ENCODE measurements at places on chromosomes 2 and 18. TPM values are rescaled to one million over a fixed set of nuclear protein-coding genes. Genes with fewer than 3 reads are reported as not detected.

DNA sequence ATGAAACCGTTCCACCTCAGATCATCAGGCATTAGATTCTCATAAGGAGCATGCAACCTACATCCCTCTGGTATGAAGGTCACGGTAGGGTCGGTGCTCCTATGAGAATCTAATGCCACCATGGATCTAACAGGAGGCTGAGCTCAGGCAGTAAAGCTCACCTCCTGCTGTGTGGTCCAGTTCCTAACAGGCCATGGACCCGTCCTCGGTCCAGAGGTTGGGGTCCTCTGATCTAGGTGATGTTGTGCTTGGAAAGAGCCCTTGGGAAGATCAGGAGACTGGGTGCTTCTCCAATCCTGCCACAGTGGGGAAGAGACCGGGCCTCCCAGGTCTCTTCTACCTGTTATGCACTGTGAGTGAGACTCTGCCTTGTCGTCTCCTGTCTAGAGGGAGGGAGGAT is 104.6 kb downstream of the ACKR3 start:
- no peak overlapping the region for H3K27ac ChIP-seq
- H3K4me3 ChIP-seq = no peak overlapping the region
- DNase-seq = no peak
- H3K4me1 ChIP-seq = peaks cover 14% of the 10 kb centered on the region

DNA sequence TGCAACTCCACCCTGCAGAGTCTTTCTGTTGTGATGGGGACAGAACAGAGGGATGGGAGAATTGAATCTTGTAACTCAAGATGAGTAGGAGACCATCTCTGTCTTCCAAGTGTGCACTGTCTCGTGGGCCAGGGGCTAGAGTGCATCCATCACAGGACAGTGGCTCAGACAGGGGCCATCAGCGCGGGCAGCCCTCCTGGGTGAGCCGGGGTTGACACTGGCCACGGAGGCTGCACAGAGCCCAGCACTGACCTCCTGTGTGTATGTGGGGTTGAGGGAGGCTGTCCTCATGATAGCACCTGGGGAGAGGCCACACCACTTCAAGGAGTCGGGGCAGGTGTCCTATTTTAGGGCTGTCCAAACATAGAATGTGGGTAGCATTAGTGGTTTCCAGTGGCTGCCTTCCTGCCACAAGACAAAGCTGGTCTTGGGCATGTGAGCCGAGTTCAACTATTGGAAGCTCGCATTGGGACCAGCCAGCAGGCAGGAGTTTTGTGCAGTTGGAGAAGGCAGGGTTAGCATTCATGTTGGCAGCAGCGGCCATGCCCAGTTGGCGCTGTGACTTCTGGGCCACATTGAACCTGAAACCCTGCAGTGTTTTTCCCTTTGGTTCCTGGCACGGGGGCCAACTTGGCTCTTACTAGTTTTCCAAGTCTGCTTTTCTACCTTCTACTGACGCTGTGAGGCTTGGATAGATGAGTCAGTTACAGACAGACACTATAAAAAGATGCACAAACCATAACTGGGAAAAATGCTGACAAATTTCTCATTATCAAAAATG is 45.3 kb downstream of the ACOXL start:
- peak overlapping the region; percentile 69 for H3K27ac ChIP-seq
- no peak overlapping the region for H3K4me3 ChIP-seq
- H3K36me3 ChIP-seq = no peaks in the 10 kb centered on the region
- DNase-seq = peak; percentile 69
- no peaks in the 10 kb centered on the region for H3K27me3 ChIP-seq

GAL3ST2 gene
- total RNA-seq = not detected

TEKT4 gene
- 0.17 TPM for total RNA-seq

DNA sequence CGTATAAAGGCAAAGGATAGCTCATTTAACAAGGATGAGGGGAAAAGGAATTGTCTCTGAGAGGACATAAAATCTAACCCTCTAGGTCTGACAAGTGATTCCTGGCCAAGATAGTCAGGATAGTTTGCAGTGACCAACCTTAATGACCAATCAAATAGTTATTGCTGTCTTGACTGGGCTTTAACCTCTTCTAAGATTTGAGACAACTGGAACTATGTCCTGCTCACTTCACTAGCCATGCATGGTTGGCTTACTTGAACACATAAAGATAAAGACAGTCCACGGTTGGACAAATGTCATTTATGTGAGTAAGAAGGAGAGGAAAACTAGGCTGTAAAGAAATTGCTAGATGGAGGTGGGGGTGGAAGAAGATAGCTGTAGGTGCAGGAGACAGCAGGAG is 53.8 kb downstream of the SCN1A start:
- no peaks in the 10 kb centered on the region for H3K27me3 ChIP-seq
- H3K4me1 ChIP-seq = no peaks in the 10 kb centered on the region

TCF23 gene
- total RNA-seq = not detected

MDH1B gene
- total RNA-seq = 0.27 TPM

DNA sequence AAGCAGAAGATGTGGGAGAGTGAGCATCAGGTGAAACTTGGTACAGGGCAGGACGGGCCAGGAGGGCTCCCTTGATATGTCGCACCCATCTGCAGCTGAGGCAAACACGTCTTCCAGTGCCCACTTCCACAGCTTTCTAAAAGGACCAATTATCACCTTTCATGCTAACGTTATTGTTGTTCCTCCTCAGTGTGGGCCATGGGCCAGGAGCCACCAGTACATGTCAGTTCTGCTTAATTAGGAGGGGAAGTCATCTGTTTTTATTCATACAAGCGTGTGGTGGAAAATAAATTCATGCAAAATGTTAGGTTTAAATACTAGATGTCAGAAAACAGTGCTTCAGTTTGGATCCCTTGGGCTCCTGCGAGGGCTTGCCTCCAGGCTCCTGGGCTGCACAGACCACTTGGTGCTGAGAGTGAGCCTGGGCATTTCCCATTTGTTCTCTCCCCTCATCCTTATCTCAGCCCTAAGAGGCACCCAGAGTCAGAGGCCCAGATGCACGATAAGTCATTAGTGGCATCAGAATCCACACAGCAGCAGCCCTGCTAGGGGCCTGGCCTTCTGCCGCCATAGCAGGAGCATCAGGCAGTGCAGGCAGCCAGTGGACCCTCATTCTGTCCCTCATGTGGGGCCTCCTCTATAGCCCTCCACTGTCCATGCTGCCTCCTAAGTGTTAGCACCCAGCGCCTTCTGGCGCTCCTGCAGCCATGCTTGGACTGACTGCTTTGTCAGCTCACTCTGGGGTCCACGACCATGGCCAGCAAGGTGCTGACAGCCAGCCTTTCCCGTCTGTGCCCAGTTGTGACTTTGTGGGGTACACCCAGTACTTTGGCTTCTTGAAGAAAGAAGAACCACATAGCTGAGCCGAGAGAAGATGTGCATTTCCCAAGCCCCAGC is 539.8 kb upstream of the RAB6C start:
- no peaks in the 10 kb centered on the region for H3K4me1 ChIP-seq
- H3K36me3 ChIP-seq = no peaks in the 10 kb centered on the region
- no peak for DNase-seq

DNA sequence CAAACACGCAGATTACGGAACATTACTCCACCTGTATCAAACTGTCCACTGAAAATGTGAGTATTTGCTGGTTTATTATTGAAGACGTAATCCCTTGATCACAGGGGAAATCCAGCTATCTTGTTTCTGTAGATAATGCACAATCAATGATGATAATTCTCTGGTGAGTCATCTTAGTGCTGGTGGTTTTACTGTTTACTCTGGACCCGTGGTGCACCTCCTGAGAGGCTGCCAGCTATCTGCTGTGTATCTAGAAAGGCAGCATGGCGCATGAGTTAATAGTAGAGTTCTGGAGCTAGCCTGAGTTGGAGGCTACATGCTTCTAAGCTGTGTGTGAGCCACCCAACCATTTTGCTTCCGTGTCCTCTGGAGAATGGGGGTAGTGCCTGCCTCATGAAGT is 6.5 kb downstream of the NCAPH start:
- H3K4me3 ChIP-seq = no peak overlapping the region
- H3K36me3 ChIP-seq = no peaks in the 10 kb centered on the region
- no peaks in the 10 kb centered on the region for H3K4me1 ChIP-seq
- no peaks in the 10 kb centered on the region for H3K27me3 ChIP-seq
- no peak overlapping the region for H3K27ac ChIP-seq

DNA sequence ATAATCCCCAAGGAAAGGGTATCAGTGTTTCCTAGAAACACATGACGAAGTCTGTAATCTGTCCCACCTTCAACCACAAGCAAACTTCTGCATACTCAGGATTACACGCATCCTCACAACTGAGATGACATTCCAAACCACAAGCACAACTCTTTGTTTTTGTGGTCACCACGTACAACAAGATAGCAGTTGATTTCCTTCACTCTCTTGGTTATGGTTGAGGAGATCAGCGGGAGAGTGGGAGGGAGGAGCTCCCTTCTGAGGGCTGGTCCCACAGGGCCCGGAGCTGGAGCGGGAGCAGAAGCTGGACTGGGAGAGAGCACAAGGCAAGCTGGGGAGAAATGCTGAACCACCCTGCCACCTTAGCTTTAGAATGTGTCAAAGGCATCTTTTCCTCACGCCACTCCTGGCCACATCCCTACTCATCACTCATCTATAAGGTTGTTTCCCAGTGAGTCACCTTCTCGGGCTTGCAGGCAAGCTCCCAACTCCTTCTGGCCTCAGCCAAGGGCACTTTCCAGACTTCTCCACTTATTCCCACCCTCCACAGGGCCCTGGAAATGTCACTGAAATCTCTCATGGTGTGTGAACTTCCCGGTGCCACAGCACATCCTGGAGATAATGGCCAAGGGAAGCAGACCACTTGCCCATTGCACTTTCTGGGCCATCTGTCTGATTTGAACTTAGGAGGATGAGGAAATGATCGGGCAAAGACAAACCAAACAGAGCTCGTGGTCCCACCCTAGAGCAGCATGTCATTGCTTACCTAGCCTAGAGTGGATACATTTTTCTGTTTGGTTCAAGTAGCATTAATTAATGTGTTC is 98.9 kb upstream of the LGALSL start:
- H3K36me3 ChIP-seq = no peaks in the 10 kb centered on the region
- no peak for DNase-seq
- H3K4me3 ChIP-seq = no peak overlapping the region
- H3K27ac ChIP-seq = no peak overlapping the region

DNA sequence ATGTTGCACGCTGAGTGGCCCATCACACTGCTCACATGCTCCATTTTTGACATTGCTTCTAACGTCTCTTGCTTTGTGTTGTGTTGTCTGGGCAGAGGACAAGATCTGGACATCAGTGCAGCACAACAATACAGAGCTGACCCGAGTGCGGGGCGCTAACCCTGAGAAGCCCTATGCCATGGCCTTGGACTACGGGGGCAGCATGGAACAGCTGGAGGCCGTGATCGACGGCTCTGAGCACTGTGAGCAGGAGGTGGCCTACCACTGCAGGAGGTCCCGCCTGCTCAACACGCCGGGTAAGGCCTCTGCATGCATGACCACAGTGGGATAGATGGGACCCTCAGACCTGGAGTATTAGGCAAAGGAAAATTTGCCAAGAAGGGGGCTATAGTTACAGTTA is 622.6 kb downstream of the CNTNAP5 start:
- no peaks in the 10 kb centered on the region for H3K4me1 ChIP-seq
- H3K27ac ChIP-seq = no peak overlapping the region
- no peak for DNase-seq
- no peak overlapping the region for H3K4me3 ChIP-seq
- no peaks in the 10 kb centered on the region for H3K27me3 ChIP-seq
- no peaks in the 10 kb centered on the region for H3K36me3 ChIP-seq

CD302 gene
- 5.0 TPM for total RNA-seq

- H3K27ac ChIP-seq = no peak overlapping the region
- no peaks in the 10 kb centered on the region for H3K27me3 ChIP-seq
- H3K4me3 ChIP-seq = no peak overlapping the region
- DNase-seq = no peak
- no peaks in the 10 kb centered on the region for H3K36me3 ChIP-seq
- H3K4me1 ChIP-seq = peaks cover 14% of the 10 kb centered on the region
Observed at GRCh38 chr2:217269701-217270484, 410.0 kb upstream of the TNP1 start.

DNA sequence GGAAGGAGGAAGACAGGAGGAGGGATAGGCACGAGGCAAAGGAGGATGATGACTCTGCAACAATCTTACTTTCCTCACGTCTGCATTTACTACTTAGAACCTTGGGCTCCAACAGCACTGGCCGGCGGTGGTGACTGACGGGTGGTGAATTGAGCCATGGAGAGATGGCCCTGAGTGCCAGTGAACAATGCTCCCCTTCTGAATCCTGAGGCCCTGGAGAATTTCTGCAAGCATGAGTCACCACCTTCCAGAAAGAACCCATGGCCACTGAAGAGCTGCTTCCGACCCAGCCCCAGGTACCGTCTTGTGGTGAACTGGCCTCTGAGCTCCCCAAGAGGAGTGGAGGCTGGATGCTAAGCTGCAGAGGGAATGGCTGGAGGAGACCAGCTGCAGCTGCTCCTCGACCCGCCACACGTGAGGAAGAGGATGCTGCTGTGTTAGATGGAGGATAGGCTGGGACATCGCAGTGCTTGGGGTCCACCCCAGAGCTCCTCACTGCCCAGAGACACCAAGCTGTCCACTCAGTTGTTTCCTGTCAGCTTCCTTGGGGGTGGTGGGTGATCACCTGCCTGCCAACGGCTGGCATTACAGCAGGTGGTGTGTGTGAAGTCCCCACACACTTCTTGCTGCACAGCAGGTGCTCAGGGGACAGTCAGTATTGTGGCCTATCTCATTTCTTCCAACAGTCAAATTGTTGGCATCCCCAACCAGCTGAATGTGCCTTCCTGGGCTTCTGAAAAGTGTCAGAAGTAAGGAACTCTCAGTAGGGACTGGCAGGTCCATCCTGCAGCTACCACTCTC is 186.5 kb upstream of the ID2 start:
- no peak for DNase-seq
- no peaks in the 10 kb centered on the region for H3K36me3 ChIP-seq
- no peaks in the 10 kb centered on the region for H3K4me1 ChIP-seq
- H3K27ac ChIP-seq = no peak overlapping the region
- H3K4me3 ChIP-seq = no peak overlapping the region
- no peaks in the 10 kb centered on the region for H3K27me3 ChIP-seq

DNA sequence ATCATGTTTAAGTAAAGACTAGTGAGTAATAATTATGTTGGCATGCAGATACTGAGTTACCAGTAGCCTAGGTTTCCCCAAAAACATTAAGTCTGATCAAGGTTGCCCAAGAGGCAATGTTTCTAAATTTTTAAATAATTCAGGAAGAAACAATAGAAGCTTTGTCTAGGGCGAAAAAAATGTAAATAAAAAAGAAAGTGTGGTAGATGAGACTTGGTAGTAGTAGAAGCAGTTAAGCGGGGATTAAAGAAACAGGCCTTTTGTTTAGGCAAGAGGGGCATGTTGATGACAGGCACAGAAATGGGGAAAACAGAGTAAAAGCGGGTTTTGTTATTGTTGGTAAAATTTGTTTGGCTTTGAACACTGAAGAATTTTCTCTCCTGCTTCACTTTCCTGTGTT is 97.2 kb downstream of the GULP1 start:
- H3K4me1 ChIP-seq = no peaks in the 10 kb centered on the region
- DNase-seq = no peak
- no peak overlapping the region for H3K27ac ChIP-seq
- no peaks in the 10 kb centered on the region for H3K36me3 ChIP-seq

- H3K4me3 ChIP-seq = no peak overlapping the region
- H3K36me3 ChIP-seq = no peaks in the 10 kb centered on the region
- H3K27me3 ChIP-seq = no peaks in the 10 kb centered on the region
- no peak for DNase-seq
Observed at GRCh38 chr2:236753606-236754270, 184.1 kb downstream of the ACKR3 start.

GRCh38 chr2:219107758-219108157 is 47.0 kb upstream of the IHH start:
- H3K4me1 ChIP-seq = peaks cover 3% of the 10 kb centered on the region
- H3K36me3 ChIP-seq = no peaks in the 10 kb centered on the region
- DNase-seq = no peak
- H3K4me3 ChIP-seq = peak overlapping the region; percentile 49

SH3RF3 gene
- 6.8 TPM for total RNA-seq
